ENCODE measurements at places on chromosomes 4 and X.

GRCh38 chr4:14339715-14340114 is 662.6 kb upstream of the CPEB2 start:
- no peak for DNase-seq

- DNase-seq = no peak
These were observed 142.0 kb downstream of the SOX3 start for GRCh38 chrX:140362861-140363260.

GRCh38 chr4:154164931-154165839 is 326.4 kb downstream of the DCHS2 start:
- no peak for DNase-seq

DNA sequence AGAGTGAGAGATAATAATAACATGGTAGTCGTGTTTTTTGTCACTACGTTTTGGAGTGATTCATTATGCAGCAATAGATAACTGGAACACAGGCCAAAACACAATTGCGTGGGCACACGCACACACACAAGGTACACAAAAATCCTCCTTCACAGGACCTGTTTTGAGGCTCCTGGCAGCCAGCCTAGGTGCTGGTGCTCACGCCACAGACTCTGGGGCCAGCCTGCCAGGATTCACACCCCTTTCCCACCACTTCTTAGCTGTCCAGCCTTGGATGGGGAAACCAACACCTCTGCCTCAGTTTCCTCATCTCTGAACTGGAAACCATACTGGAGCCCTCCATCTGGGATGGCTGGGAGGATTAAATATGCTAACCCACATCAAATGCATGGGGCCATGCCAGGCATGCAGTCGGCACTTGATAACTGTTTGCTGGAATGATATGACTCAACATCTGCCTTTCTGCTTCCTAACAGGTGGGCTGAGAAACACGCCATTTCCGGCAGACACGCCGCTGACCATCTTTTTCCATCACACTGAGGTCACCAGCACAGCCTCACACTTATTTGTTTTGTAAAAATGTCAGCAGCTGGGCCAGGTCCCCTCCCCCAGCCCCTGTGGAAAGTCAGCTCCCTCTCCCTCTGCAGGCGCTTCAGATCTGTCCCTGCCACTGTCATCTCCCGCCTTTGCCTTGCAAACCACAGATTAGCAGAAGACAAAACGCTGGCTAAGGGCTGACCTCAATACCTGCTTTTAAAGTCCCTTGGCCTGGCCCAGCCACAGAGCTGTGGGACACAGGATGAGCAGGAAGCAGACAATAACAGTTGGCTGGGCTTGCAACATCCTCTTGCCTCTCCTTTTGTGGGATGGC is 237.5 kb downstream of the BCOR start:
- peak; percentile 29 for DNase-seq

GRCh38 chr4:153211986-153212728 is 7.9 kb downstream of the TRIM2 start:
- no peak for DNase-seq

All from central memory CD8-positive, alpha-beta T cell (primary cell).